Stimulated activated CD4-positive, alpha-beta T cell treated with anti-CD3 and anti-CD28 coated beads, Interleukin-1b, Interleukin-23, amount 100 ng/mL, for 1 hour (primary cell): ENCODE measurements at places on chromosomes 12 and 14.
A peak's percentile ranks its signal among the peaks of the same experiment; 100 is the strongest.

DNA sequence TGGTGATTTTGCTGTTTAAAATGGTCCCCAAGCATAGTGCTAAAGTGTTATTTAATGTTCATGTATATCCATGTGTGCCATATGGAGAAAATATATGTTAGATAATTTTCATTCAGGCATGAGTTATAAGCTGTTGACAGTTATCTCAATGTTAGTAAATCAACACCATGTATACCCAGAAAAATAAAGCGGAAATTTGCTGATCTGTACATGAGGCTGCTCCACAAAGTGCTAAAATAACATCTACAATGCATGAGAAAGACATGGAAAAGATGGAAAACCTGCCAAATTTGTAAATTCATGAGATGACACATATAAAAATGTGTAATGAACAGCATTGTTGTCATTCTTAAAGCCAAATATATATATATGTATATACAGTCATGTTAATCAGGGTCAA lies 1199.2 kb downstream of the FSCB start:
- DNase-seq, result no peak

GRCh38 chr12:124179936-124180607 lies 114.8 kb upstream of the RFLNA start:
- no peak for DNase-seq

DNA sequence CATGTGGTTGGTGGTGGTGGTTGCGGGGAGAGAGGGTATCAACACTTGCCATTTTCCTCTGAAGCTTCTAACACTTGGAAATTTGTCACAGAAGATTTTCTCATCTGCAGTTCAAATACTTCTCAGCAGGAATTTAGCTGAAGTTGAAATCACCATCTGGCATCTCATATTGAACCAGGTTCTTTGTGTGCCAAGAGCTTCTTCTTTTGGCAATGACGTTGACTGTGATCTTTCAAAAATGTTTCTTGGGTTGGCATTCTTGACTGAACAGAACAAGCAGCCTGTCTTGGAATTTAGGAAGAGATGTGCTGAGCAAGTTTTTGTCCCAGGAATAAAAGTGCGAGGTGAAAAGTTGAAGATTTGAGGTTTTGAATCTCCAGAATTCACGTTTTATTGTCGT lies 8.7 kb upstream of the NIN start:
- DNase-seq, result no peak

DNA sequence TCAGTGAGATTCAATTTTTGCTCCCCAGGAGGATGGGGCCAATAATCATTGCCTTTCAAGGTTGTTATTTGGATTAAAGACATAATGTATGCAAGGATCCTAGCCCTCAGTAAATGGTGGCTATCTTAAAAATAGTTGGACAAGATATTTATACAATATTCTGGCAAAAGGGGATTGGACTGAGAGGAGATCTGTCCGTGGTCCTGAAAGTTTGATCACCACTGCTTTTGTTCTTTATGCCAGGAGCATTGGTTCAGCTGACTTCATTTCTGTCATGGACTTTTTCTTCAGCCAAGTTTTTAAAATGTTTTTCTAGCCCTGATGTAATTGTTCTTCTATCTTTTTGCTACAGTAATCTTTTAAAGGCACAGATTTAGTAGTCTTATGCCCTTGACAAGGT lies 70.2 kb upstream of the TCL1A start:
- DNase-seq, result no peak

- no peak for DNase-seq
Observed at GRCh38 chr12:77300811-77301210, 235.4 kb upstream of the E2F7 start.

DNA sequence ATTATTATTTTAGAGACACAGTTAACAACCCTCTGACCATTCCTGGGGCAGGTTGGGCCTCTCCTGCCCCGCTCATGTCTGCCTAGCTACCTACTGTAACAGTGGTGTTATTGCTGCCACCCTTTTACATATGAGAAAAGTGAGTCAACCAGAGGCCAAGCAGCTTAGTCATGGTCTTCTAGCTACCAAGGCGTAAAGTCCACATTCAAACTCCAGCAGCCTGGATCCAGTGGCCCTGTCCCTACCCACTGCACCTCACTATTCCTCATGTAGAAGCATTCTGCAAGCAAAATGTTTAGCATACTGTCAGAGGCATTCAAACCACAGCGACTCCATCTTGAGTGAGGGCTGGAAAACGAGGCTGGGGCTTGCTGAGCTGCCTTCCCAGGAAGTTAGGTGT lies 95.8 kb downstream of the SLC15A4 start:
- DNase-seq, result no peak

DNA sequence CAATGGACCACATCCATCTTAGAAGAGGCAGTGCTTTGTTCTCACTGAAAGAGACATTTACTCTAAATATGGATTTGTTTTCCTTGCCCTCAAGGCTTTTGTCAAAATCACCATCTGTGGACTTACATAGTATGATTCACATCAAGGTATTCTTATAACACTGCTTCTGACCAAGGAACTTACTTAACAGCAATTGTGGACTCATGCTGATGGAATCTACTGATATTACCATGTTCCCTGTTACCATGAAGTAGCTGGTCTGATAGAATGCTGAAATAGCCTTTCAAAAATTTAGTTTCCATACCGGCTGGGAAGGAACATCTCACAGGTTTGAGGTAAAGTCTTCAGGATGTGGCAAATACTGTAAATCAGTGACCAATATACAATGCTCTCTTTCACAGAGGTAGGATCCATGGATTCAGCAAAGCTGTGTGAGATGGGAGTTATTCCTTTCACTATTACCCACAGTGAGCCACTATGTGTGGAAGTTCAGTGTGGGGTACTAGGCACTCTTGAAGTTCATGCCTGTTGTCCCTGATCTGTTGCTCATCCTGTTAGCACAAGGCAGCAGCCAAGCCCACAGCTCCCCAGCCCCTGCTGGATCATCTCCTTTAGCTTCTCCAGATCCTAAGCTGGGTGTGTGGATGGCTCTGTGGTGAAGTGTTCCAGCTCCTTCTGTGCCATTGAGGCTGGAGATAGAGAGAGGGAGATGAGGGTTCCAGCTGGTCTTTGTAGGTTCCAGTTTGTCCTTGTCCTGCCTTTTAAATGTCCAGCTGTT lies 126.4 kb downstream of the ATP23 start:
- DNase-seq, result no peak

GRCh38 chr14:102087762-102088011 lies 843 bp upstream of the HSP90AA1 start:
- DNase-seq, result no peak

- DNase-seq, result no peak
Observed at GRCh38 chr14:68250927-68251768, 431.6 kb downstream of the RAD51B start.

- no peak for DNase-seq
Observed at GRCh38 chr14:105023144-105023543, 2.3 kb upstream of the CDCA4 start.

- no peak for DNase-seq
Observed at GRCh38 chr14:84969501-84969900, 560.4 kb upstream of the FLRT2 start.

GRCh38 chr12:51847643-51848325 lies 734 bp downstream of the FIGNL2 start:
- DNase-seq, result no peak

- DNase-seq, result no peak
Observed at GRCh38 chr12:97575403-97576193, 113.0 kb downstream of the RMST start.

DNA sequence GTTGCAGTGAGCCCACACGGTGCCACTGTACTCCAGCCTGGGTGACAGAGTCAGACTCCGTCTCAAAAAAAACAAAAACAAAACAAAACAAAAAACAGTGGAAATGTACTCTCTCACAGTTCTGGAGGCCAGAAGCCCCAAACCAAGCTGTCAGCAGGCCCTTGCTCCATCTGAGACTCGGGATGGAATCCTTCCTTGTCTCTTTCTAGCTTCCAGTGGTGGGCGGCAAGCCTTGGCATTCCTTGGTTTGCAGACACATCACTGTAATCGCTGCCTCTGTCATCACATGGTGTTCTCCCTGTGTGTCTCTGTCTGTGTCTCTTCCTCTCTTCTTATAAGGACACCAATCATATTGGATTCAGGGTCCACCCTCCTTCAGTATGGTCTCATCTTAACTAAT lies 6.4 kb downstream of the TNS2 start:
- no peak for DNase-seq

DNA sequence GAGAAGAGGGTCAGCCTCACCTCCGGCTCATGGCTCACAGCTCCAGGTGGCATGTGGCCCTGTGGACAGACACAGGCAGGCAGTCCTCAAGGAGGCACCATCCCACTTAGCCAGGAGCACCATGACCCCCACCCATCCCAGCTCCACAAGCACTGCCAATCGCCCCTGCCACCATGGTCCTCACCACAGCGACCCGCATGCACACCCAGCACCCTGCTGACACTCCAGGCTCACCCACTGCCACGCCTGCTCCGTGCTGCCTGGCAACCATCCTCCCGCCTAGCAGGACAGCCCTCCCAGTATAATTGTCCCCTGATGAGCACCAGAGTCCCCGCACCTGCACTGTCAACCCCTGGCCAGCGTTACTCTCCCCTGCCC lies 50.9 kb downstream of the TRPV4 start:
- DNase-seq, result no peak

DNA sequence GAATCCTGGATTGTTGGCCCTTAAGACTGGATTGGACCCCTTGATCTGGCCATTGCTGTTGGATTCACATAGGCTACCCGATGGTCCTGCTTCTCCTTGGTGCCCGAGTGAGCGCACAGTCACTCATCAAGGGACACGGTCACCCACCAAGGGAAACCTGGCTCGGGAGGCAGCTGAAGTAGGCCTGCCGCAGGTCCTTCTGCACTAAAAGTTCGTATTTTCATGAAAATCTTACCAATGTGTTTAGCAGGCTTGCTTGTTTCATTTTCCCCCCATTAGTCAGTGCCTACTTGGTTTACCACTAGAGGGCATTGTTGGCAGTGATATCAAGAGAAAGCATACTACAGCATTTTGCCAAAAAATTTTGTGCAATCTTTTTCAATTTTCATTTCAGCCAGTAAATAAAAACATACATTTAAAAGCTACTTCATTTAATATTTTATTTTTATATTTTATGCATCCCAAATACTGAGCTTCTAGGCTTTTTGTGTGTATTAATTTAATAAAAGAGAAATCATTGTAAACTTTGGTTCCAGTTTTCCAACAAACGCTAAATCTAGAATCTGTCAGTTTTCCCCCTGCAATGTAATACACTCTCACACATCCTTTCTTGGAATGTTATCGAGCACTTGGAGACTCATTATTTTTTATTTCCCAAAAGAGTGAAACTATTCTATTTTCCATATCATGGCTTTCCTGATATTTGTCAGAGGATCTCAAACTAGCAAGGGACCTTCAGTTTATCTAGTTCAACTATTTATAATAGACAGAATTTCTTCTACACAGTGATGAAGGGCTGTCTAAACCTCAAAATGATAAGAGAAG lies 116.7 kb downstream of the LMNTD1 start:
- no peak for DNase-seq

- DNase-seq, result no peak
Observed at GRCh38 chr12:131287015-131287937, 333.6 kb downstream of the ADGRD1 start.

DNA sequence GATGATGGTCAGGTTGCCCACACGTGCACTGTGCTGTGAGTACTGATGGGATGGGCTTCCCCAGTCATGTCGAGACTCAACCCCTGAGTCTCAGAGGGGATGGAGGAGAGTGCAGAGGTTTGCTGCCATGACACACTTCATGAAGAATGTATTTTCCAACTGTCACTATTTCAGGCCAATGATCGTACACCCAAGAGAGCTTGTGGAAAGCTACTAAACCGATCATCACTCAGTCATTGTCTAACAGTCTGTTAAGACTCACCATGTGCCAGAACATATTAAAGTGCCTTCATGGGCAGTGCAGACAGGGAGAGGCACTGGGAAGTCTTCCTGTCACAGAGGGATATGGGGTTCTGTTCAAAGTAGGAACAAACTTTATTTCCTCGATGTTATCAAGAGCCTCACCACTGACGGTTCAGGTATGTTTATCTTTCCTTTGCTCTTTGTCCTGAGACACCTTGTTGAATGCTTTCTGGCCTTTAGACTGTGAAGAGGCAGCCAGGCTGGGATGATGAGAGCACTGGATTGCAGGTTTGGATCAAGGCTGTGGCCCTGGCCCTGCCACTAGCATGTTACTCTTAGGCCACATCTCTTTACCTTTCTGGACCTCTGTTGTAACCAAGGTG lies 41.6 kb upstream of the NTF3 start:
- DNase-seq, result no peak

- no peak for DNase-seq
Observed at GRCh38 chr14:102316338-102316742, 3.2 kb upstream of the ZNF839 start.

GRCh38 chr12:50055831-50056638 lies 1.4 kb upstream of the ASIC1 start:
- DNase-seq, result peak; percentile 42

- no peak for DNase-seq
Observed at GRCh38 chr14:30883508-30884294, 9.3 kb downstream of the COCH start.

DNA sequence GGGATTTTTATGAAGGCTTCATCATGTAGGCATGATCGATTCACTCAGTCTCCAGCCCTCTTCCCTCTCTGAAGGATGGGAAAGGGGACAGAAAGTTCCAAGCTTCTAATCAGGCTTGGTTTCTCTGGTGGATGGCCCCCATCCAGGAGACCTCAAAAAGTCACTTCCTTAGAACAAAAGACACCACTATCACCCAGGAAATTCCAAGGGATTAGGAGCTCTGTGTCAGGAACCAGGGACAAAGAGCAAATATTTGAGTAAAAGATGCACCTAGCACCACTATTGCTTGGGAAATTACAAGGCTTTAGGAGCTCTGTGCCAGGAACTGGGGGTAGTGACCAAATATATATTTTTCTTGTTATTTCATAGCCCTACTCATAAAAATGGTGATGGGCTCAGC lies 33.6 kb upstream of the TMX1 start:
- DNase-seq, result no peak

DNA sequence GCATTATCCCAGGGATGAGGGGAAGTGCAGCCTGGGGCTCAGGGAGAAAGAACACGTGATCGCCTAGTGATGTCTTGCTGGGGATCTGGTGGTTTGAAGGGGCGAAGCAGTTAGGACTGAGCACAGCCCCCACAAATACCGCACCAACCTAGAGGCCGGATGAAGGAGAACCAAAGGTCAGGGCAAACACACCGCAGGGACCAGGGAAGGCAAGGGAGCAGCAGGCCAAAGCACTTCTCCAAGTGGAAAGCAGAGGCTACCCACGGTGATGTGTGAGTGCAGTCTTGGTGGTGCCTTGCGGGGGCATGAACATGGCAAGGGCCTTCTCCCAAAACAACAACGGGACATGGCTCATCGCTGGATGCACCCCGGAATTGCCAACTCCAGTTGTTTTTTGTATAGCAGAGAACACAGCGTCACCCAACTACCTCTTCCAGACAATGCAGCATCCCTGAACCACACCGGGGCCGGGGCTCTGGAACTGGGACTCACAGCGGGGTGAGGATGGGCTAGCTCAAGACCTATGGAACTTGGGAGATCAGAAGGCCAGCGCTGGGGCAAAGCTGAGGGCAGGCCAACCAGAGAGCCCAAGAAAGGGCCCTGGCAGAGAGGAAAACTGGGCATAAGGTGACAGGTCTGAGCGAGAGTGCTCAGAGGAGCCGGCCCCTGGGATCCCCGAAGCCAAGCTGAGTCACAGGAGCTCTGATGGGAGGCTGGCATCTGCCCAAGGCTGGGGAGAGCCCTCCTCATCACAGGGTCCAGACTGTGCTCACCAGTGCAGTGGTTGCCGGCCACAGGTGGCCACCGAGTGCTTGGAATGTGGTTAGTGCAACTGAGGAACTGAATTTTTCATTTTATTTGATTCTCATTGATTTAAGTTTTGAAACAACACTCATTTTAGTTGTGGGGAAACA lies 11.1 kb downstream of the GALNT16 start:
- no peak for DNase-seq

- no peak for DNase-seq
Observed at GRCh38 chr12:18750085-18750484, 12.2 kb downstream of the CAPZA3 start.

- DNase-seq, result no peak
Observed at GRCh38 chr14:79972230-79972629, 239.1 kb downstream of the DIO2 start.
